Effector memory CD8-positive, alpha-beta T cell (primary cell): ENCODE measurements at places on chromosomes 5 and 9.
A peak's percentile ranks its signal among the peaks of the same experiment; 100 is the strongest.

DNA sequence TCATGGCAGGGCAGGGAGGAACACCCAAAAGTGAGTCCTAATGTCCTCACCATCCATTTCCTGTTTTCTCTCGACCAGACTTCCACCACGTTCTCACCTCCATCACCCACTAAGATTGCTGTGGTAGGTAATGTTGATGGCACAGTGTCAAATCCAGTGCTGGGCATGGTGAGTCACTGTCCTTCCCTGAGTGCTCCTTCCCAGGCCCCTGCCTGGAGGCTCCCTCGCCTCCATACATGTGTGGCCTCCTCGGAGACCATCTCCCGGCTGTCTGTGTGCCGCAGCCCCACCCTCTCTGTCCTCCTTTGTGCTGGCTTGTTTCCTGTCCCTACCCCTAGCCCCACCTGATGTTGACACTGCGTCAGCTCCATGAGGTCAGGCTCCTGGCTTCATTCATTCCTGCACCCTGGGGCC lies 177.5 kb downstream of the SYK start:
- no peak for DNase-seq

GRCh38 chr5:113169720-113170119 lies 193.1 kb downstream of the DCP2 start:
- no peak for DNase-seq

DNA sequence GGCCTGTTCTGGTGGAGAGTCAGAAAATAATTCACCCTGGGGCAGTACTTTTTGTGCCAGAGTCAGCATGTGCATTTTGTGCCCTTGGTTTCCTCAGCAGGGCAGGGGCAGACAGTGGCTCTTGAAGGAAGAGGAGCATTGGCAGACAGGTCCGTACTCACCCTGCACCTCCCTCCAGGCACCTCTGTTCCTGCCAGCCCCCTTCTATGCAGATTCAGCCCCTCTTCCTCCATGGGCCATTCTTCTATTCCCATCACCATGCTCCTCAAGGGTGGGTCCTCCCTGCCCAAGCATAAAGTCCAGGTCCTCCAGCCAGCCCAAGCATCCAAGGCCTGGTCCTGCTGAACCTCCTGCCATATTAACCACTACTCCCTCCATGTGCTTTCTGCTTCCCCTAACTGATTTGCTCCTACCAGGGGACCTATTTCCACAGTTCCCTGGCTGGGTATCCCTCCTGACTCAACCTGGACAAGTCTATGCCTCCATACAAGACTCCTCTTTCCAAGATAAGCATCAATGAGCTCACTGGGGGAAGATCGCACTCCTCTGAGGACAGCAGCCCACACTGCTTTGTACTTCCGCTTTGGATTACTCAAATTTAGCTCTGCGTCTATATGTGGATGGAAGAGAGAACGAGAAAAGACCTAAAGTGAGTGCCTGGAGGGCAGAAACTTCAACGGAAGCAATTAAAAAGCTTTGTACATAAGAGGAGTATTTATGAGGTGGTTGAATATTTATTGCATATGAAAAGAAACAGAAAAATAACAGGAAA lies 9.3 kb upstream of the ACSL6 start:
- no peak for DNase-seq

- DNase-seq = no peak
Measured at GRCh38 chr5:129110742-129111141, 16.2 kb downstream of the ISOC1 start.

GRCh38 chr9:19176856-19177255 lies 49.6 kb upstream of the PLIN2 start:
- DNase-seq = no peak

GRCh38 chr9:114503522-114504340 lies 1.5 kb downstream of the WHRN start:
- peak; percentile 29 for DNase-seq

DNA sequence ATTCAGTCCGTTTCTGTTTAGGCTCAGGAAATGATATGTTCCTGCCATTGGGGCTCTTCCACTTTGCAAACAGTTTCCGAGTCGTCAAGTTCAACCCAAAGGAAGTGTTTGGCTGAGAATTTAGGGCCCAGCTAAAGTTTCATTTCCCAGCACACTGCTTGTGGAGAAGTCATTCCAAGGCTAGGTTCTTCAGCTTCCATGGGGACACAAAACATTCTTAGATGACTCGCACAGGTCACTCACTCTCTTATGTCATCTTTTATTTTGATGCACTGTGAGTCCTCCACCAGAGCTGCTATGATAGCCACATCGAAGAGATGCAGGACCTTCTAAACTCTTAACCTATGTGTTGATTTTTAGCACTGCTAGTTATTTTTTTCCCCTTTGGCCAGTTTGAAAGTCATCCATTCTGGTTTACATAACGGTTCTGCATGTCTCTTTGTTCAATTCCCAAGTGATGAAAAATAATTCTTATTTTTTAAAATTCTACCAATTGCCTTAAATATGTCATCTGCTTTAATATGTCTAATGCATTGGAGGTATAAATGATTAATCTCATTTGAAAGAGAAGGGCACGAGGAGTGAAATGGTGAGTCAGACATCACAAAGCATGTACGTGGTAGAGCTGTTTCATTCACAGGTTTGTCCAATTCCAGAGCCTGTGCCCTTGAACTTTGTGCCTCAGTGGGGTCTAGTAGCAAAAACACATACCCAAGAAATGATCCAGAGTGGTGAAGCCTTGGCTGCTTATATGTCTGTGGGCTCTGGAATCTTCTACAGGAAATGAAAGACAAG lies 84.3 kb downstream of the ZNF462 start:
- DNase-seq = no peak

DNA sequence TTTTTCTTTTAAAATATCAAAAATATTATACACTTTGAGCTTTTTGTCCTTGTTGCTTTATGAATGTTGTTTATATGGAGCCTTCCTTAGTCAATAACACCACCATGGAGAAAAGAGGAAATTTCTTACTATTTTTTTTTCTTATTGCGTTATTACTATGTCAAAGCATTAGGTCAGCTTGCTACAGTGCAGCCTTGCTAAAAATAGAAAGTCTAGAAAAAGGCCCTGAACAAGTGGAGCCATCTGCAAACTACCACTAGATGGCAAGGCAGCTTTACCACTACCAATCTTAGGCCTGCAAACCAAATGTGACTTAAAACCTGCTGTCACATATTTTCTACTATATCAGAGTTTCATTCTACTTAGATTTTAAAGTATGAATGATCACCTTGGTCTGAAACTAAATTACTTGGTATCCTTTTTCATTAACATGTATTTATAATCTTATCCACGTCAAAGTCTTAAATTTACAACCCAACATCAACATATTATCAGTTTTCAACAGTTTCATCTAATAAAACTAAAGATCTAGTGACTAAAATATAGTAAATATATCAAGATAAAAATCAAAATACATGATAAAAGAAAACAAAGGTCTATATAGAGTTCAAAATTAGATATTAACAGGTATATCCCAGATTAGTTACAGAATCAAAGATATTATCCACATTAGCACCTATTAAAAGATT lies 113.1 kb upstream of the ACOT12 start:
- DNase-seq = peak; percentile 8

- DNase-seq = no peak
Measured at GRCh38 chr5:122584411-122585300, 190.2 kb upstream of the SNX2 start.

DNA sequence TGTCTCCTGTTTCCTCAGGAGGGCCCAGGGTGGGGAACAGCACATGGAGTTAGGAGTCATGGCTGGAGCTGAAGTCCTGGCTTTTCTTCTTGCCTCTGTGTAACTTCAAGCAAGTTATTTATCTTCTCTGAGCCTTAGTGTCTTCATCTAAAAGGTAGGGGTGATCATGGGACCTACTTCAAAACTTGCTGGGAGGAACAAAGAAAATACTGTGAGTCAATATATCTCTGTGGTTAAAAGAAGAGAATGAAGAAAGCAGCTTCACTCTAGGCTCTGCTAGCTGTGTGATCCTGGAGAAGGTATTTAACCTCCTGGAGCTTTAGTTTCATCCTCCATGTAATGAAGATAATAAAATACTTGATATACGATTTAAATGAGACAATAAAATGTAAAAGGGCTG lies 26.5 kb downstream of the AFAP1L1 start:
- DNase-seq = no peak

DNA sequence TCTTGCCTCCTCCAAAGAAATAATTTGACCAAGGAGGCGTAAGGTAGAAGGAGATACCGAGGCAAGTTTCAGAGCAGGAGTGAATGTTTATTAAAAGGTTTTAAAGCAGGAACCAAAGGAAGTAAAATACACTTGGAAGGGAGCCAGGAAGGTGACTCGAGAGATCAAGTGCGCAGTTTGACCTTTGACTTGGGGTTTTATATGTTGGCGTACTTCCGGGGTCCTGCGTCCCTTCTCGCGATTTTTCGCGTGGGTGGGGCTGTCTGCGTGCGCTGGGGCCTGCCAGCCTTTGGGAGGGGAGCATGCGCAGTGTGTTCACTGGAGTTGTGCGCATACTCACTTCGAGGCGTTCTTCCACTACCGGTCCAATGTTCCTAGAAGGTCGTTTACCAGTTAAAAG lies 166.0 kb upstream of the IRX2 start:
- no peak for DNase-seq

GRCh38 chr9:81823672-81824554 lies 104.3 kb upstream of the SPATA31D4 start:
- no peak for DNase-seq

- no peak for DNase-seq
Measured at GRCh38 chr9:23841304-23841703, 15.3 kb upstream of the ELAVL2 start.
